ENCODE measurements at places on chromosomes 7 and 10.

GRCh38 chr7:100061518-100062193 lies 12.1 kb downstream of the ZSCAN21 start:
- DNase-seq, result no peak

DNA sequence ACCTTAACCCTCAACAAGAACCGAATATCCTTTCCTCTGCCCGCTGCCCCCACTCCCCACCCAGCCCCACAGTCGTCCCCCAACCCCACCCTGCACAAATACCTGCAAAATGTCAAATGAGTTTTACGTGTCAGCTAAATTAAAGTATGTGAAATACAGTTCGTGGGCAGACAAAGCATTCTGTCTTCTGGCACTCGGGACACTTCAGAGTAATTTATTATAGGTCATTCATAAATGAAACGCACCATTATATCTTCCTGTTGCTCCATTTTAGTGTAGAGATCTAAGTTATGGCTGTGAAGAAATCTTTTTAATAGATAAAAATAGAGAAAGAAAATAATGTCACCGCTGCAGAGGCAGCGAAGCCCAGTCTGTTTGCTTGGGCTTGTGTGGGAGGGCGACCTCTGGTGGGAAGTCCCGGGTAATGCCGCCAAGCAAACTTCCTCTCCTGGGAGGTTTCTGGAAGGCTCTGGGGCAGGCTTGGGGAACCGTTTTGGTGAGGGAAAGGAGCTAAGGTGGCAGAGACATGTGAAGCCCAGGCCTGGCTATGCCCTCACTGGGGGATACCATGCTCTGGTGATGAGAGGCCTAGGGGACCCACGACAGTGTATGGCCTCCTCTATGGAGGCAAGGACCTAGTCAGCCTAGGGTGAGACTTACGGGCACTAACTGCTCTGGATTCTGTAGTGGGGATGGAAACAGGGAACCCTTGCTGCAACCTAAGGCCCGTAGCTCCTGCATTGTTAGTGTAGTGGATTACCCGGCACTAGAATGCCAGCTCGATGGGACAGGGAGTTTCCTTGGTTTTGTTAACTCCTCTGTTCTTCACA lies 604.9 kb downstream of the LRMDA start:
- peak; percentile 26 for DNase-seq

- no peak for DNase-seq
These were observed 1.9 kb downstream of the TBXAS1 start for GRCh38 chr7:139830782-139831501.

DNA sequence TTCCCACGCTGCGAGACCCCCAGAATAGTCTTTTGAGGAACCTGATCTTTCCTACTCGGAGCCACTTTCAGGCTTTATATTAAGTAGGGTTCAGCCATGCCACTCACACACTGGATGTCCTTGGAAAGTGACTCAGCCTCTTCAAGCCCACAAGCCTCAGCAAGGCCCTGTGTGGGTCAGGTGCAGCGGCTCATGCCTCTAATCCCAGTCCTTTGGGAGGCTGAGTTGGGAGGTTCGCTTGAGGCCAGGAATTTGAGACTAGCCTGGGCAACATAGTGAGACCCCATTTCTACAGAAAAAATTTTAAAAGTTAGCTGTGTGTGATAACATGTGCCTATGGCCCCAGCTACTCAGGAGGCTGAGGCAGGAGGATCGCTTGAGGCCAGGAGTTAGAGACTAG lies 119.7 kb upstream of the TNRC18 start:
- DNase-seq, result no peak

DNA sequence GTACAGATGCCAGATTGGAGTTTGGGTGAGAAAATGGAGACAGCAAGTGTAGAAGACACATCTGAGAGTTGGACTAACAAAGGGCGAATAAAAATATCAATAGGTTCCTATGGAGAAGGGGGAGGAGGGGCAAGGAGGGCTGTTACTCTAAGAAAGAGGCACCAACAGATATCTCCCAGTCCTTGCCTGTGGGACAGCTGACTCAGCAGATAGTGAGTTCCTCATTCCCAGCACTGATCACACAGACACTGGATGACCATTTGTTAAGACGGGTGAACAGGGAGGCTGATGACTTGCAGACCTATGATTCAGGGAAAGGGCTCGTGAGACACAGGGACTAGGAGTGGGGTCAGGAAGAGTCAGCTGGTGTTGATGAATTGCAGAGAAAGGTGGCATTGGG lies 5.7 kb upstream of the PRR15 start:
- DNase-seq, result no peak

GRCh38 chr7:88321694-88322093 lies 15.0 kb upstream of the STEAP4 start:
- no peak for DNase-seq

DNA sequence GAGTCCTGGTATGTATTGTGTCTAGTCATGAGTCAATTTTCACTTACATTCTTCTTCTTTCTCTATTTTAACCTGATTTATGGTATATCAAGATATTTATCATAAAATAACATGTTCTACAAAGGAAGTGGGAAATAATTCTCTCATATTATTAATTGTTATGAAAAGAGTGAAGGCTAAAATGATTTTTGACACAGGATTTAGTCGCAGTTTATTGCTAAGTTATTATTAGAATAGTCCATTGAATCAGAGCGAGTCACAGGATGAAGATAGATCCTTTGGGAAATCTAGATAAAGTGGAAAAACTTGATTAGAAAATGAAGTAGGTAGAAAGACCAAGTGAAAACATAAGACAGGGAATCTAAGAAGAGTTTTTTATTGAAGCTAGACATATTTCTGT lies 184.3 kb upstream of the DGKB start:
- DNase-seq, result no peak

GRCh38 chr10:98855403-98856189 lies 380.1 kb downstream of the HPSE2 start:
- no peak for DNase-seq

DNA sequence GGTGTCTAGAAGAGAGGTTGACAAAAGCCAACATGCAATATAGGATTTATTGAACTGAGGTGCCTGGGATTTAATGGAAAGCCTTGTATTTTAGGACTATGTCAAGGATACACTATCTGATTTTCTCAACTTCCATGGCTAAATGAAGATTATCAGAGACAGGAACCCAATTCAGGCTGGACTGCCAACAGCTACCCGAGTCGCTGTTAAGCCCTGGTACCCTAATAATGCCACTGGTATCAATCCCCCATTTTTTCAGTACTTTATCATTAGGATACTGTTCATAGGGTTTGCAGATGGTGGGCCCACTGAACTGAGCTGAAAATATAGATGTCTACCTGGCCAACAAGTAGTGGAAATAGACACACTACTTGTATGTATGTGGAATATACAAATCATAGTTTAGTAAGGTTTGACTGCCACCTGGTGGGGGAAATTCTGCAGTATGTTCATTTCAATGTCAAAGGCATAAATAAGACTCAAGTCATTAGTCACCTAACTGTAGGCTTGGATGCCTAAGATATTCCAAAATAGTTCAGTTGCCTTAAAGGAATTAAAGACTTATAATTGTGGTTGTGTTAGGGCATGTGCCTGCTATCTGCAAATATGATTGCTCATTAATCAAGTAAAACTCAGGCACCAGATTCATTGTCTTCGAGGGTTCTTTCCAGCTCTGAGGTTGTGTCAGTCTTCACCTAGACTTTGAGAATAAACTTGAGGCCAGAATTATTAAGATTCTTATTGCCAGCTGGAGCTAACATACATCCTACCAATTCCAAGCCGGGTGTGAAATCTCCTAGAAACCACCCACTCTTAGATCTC lies 34.1 kb upstream of the NOBOX start:
- DNase-seq, result peak; percentile 29

DNA sequence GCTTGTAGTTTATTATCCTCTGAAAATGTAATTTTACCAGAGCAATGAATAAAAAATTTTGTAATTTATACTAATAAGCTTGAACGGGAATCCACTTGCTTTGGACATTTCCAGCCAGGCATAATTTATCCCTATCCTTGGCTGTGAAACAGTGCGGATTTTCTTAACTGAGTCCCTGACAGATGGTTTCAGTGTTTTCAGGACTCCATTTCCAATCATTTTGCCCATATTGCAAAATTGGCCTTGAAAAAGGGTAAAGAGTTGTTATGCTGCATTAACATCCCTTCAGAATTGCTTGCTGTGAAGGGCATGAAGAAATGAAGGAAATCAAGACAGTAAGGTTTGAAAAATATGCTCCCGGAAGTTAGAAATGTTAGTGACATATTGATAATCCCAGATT lies 57.7 kb downstream of the NXPH1 start:
- DNase-seq, result no peak

DNA sequence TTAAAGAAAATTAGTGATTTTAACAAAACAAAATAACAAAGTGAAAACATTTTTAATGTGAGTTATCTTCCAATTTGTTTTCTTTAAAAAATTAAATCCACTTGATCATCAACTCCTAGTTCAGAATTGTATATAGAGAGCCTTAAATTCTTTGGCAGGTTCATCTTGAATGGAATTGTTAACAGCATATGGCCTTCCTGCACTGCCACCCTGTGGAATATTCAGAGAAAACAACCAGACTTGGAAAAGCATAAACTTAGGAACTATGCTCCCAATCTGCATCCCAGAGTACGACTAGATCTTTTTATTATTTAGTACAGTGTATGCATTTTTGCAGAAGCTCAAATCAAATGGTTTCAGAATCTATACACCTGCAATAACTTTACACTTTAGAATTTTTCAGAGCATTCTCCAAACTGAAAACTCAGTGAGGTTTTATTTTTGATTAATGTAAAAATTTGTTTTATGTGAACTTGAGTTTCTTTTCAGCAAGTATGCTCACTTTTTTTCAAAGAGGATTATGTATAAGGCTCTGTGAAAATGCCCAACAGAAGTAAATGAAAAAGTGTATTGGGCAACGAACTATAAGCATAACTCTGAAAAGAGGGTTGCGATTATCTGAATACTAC lies 44.9 kb upstream of the ANK3 start:
- DNase-seq, result no peak

DNA sequence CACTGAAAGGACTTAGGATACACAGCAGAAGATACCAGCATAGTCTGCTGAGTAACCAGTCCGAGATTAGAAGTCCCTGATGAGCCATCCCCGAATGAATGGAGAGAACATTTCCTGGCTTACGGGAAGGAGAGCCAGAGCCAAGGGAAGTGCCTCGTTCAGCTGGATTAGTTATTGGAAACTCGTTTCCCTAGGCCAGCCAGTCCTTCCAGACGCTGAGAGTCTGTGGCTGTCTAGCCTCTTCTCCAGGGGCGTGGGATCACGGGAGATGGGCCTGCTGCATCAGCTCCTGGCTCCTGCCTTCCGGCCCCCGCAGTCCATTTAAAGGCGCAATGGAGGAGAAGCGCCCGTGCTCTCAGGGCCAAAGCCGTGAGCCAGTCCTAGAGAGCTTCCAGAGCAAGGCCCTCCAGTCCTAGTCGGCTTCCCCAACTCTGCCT lies 712.8 kb downstream of the PARD3 start:
- DNase-seq, result no peak

DNA sequence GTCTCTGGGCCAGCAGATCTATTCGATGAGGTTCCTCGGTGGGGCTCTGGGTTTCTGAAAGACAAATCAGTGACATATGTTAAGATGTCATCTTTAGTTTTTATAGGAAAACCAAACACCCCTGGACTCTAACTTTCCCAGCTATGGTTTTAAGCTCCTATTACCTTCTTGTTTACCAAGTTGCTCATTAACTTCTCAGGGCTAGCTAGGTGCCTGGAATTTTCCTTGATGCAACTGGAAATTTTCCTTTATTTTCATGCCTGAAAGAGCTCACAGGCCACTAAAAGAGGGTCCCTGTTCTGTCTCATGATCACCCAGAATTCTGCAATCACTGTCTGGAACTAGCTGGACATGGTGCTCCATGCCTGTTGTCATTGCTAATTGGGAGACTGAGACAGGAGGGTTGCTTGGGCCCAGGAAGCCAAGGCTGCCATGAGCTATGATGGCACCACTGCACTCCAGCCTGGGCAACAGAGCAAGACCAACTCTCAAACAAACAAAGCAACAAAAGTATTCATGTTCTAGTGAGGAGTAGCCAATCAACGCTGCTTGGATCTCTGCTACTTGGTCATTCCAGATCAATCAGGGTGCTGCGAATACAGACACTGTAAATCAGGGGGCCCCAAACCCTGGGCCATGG lies 1173.5 kb upstream of the AUTS2 start:
- DNase-seq, result no peak

- no peak for DNase-seq
These were observed 444.9 kb downstream of the ARL4A start for GRCh38 chr7:13132314-13132713.

- DNase-seq, result no peak
These were observed 14.1 kb upstream of the BTBD16 start for GRCh38 chr10:122257041-122257440.

DNA sequence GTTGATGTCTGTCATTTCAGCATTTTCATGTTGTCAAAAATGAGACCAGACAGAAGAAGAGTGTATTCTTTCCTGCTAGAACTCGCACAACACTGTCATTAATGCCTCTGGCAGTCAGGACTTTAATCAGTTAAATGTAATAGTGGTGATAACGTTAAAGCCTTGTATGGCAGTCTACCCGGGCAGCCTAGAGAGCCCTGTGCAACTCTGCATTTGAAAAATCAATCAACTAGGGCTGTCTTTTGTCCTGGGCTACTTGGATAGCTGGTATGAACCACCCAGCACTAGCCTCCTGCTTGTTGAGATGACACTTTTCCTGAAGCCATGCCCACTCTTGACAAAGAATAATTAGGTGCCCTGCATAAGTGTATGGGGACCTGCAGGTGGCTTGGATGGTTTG lies 19.8 kb downstream of the MGMT start:
- no peak for DNase-seq

- no peak for DNase-seq
These were observed 43.3 kb upstream of the VIPR2 start for GRCh38 chr7:159188011-159188410.

DNA sequence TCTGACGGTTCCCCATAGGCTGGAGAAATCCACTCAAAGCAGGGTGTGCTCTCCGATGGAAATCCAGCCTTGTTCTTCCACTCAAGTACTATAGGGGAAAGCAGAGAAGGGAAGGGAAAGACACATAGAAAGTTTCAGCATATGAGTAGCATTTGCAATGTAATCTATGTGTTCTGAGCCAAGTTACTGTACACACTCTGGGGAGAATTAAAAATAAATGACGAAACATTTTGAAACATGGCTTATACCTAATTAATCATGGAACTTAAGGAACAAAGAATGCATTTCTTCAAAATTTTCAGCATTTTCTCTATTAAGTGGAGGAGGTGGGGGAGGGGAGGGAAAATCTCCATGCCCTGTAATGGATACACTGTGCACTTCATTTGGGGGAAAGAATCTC lies 198.1 kb upstream of the HABP2 start:
- DNase-seq, result no peak

GRCh38 chr7:69773535-69774225 lies 175.4 kb downstream of the AUTS2 start:
- DNase-seq, result no peak
